ENCODE measurements at places on chromosomes 6 and 20. TPM values are rescaled to one million over a fixed set of nuclear protein-coding genes. Genes with fewer than 3 reads are reported as not detected.

The ARMH2 gene
- total RNA-seq = not detected

DNA sequence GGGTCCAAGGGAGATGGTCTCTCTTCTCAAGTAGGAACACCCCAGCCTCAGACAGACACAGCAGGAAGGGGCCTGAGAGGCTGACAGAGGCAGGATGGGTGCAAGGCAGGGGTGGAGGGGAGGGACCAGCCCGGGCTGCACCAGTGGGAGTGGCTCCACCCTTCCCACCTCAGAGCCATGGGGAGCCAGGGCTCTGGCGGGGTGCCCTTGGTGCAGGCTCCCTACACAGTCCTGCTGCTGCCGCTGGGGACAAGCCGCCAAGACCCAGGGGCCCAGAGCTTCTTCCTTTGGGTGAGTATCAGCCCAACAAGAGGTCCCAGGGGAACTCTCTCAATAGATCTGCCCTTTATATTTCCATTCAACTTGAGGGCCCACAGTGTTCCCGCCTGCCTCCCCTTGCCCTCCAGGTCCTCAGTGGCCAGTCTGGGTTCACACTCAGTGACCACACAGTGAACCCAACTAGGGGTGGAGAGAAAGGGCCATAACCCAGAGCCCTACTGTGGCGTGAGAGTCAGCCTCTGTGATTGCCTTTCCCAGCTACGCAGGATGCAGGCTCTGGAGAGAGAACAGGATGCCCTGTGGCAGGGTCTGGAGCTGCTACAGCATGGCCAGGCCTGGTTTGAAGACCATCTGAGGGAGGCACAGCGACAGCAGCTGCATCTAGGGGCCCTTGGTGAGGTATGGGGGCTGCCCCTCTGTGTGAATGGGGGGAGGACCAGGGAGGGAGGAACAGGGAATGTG, 592 bp downstream of the SAPCD1 start:
- no peak for DNase-seq

DNA sequence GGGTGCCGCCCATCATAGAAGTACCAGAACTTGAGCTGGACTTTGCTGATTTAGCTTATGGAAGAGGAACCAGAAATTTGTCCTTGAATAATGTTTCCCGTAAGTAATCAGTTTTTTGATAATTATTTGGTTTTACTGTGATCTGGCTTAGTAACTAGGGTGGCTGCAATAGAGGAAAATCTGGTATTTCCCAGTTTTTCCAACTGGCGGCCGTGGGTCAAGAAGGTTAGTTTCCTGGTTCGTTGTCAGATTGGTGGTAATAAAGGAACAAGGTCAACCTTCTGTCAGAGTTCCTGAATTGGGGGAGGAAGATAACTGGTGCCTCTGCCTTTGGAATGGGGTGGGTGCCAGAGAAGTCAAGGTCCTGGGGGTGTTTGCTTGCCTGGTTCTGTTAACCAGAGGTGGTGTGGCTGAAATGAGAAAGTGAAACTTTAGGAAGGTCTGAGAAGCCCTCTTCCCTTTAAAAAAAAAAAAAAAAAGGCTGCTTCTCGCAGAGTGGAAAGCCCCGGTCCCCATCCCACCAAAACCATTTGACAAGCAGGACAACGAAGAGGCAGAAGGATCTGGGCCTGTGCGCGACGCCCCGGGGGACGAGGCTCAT, at the start of gene CALHM6:
Gene CALHM6 (plus strand): TSS at position 45 of the 601 bp plus-strand sequence. CDS start 555 bp downstream, at position 600.
- DNase-seq = no peak

The GLP1R gene
- total RNA-seq = not detected

The HLA-DMB gene
- total RNA-seq = 0.23 TPM

GRCh38 chr6:100509101-100509500, 44.4 kb upstream of the SIM1 start:
- DNase-seq = no peak

DNA sequence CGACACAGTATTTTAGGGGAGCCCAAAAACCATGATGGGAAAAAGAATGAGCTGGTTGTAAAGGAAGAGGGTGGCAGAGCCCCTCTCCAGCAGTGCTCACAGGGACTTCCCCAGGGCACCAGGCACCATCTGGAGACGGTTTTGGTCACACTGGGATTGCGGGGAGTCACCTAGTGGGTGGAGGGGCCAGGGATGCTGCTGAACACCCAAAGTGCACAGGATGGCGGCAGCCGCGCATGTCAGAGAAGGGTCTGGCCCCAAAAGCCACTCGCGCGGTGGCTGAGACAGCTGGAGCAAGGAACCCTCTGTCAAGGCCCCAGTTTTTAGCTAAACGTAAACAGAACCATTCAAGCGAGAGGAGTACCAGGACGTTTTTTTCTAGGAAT, 10.8 kb downstream of the CTSZ start:
- no peak for DNase-seq

GRCh38 chr6:82720992-82721391, 344.6 kb downstream of the UBE3D start:
- no peak for DNase-seq

The SLC32A1 gene
- total RNA-seq = not detected

- DNase-seq = no peak
Measured at GRCh38 chr20:59724457-59725366, 120.4 kb downstream of the PHACTR3 start.

GRCh38 chr20:32971703-32972161, 32.5 kb downstream of the SUN5 start:
- no peak for DNase-seq

- DNase-seq = no peak
Measured at GRCh38 chr6:41587131-41587879, 41.1 kb downstream of the FOXP4 start.

The PHF1 gene
- 14.3 TPM for total RNA-seq

DNA sequence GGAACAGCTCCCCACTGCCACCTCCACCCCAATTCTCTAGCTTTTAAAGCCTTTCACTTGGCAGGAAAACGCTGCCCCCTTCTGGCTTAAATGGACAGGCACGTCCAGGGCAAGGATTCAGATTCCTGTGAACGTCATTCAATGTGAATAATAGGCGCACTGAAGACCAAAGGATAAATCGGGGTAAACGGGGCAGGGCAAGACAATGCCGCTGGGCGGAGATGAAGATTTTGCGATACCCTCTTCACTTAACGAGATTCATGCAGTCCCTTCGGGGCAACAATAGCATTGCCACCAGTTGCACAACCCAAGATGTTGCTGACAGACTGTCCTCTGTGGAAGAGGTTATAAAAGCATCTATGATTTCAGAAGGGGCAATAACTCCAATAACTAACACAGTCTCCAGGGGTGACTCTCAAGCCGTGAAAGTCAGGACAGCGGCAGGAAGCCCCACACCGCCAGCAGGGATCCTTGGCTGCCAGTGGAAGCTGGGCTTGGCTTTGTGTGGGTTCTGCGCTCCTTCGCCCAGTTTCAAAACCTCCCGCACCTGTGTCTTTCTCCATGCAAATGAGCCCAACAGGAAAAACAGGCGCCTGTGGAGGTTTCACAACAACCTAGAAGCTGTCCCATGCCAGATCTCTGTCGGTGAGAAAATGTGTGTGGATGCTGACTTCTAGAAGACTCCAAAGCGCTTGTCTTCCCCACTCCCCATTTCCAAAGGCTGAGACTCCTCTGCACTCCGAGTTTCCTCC, 291.8 kb downstream of the BMP7 start:
- peak; percentile 66 for DNase-seq

- DNase-seq = no peak
Measured at GRCh38 chr6:106643061-106643460, 13.7 kb downstream of the QRSL1 start.

The PRRT1 gene
- not detected for total RNA-seq

GRCh38 chr6:144106206-144106605, 10.8 kb upstream of the SF3B5 start:
- DNase-seq = no peak

- DNase-seq = no peak
Measured at GRCh38 chr6:121711472-121711871, 276.0 kb downstream of the GJA1 start.

GRCh38 chr6:148565930-148566663, 180.7 kb upstream of the UST start:
- peak; percentile 93 for DNase-seq

GRCh38 chr20:9458138-9458796, 56.1 kb upstream of the LAMP5 start:
- DNase-seq = peak; percentile 13

Data from Daoy (cell line).